Adrenal gland (tissue), 19 donors: ENCODE measurements at places on chromosomes 16 and 17.

DNA sequence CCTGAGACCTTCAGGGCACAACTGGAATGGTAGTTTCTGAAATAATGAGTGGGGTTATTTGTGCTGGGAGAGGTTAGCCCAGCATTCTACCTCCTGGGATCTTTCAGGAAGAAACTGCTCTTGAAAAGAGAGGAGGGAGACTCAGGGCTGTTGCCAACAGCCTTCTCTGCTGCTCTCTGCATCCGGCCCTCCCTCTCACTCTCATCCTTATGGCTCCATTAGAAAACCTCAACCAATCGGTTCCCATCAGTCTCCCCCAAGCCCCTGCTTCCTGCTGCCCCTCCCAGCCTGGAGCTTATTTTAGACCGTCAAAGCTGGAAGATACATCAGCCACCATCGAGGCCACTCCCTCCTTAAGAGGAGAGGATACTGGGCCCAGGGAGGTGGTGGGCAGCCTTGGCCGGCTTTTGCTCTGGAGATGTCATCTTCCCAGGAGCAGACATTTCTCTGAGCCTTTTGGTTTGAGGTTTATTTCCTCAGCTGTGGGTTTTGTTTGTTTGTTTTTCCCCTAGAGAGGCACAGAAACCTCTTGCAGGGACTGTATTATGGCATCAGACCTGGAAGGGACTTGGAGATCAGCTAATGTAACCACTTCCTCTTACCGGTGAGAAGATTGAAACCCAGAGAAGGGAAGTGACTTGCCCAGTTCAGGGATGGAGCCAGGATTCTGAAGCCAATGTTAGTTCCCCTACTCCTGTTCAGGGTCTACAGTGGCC lies 2.7 kb downstream of the MPRIP start:
- H3K27me3 ChIP-seq = no peaks in the 10 kb centered on the region
- H3K4me3 ChIP-seq = no peak overlapping the region
- no peaks in the 10 kb centered on the region for H3K36me3 ChIP-seq
- DNase-seq = no peak
- peaks cover 36% of the 10 kb centered on the region for H3K4me1 ChIP-seq

- H3K27me3 ChIP-seq = no peaks in the 10 kb centered on the region
- H3K27ac ChIP-seq = no peak overlapping the region
- no peak overlapping the region for H3K4me3 ChIP-seq
- no peaks in the 10 kb centered on the region for H3K36me3 ChIP-seq
Measured at GRCh38 chr17:36856903-36857381, 80.3 kb upstream of the LHX1 start.

GRCh38 chr17:56593646-56594319 lies at the start of gene NOG:
TSS of gene NOG (plus strand) at chr17:56593699. CDS start at chr17:56594224, 525 bp downstream.
- peaks cover 37% of the 10 kb centered on the region for H3K27me3 ChIP-seq
- peaks cover 14% of the 10 kb centered on the region for H3K4me1 ChIP-seq
- H3K27ac ChIP-seq = peak within 1 kb of the TSS; percentile 30
- H3K4me3 ChIP-seq = peak within 1 kb of the TSS; percentile 40
- peak; percentile 60 for DNase-seq

DNA sequence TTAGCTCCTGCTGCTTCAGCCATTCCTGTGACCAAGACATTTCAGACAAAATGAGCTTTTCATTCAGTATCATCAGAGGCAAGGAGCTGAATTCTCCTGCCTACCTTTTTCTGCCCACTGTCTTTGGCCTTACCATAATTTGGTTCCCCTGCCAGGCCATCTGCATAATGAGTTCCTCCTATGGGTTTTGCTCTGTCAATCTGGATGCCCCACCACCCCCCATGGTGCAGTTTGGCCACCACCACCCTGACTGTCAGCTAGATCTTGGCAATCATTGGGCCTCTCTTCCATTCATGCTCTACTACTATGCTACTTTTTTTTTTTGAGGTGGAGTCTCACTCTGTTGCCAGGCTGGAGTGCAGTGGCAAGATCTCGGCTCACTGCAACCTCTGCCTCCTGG lies 169.2 kb upstream of the ZKSCAN2 start:
- no peaks in the 10 kb centered on the region for H3K4me1 ChIP-seq
- no peaks in the 10 kb centered on the region for H3K36me3 ChIP-seq
- H3K27ac ChIP-seq = no peak overlapping the region
- DNase-seq = no peak

DNA sequence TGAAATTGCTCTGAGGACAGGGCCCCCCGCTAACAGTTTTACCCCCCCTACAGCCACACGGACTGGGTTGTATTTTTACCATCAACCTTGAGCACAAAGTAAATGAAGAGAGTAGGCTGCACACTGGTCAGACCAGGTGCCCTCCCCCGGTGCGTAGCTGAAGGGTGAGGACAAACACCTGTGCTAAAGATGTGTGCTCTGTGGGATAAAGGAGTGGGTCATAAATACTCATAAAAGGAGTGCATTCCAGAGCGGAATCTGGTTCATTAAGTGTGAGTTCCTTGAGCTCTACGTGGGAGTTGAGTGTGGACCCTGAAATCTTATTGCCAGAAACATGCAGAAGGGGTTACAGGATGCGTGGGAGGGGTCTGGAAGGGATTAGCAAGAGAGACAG lies 217.0 kb downstream of the CCDC182 start:
- no peak overlapping the region for H3K4me3 ChIP-seq
- peaks cover 40% of the 10 kb centered on the region for H3K4me1 ChIP-seq
- no peaks in the 10 kb centered on the region for H3K27me3 ChIP-seq
- no peak for DNase-seq
- H3K27ac ChIP-seq = no peak overlapping the region
- H3K36me3 ChIP-seq = no peaks in the 10 kb centered on the region
